ENCODE measurements at places on chromosomes 3 and 15. TPM values are rescaled to one million over a fixed set of nuclear protein-coding genes. Genes with fewer than 3 reads are reported as not detected.

Gene SAXO2
- total RNA-seq = 6.2 TPM

Gene TGM5
- not detected for total RNA-seq

Gene SERPINI2
- total RNA-seq = not detected

Gene CLDND1
- total RNA-seq = 59.2 TPM

Gene RTP3
- not detected for total RNA-seq

Gene DUOX1
- total RNA-seq = under 0.01 TPM

GRCh38 chr3:143010024-143010423 lies 8.7 kb downstream of the U2SURP start:
- H3K27ac ChIP-seq = peak overlapping the region; percentile 27
- H3K4me1 ChIP-seq = peaks cover 8% of the 10 kb centered on the region
- no peaks in the 10 kb centered on the region for H3K27me3 ChIP-seq
- no peak for DNase-seq

DNA sequence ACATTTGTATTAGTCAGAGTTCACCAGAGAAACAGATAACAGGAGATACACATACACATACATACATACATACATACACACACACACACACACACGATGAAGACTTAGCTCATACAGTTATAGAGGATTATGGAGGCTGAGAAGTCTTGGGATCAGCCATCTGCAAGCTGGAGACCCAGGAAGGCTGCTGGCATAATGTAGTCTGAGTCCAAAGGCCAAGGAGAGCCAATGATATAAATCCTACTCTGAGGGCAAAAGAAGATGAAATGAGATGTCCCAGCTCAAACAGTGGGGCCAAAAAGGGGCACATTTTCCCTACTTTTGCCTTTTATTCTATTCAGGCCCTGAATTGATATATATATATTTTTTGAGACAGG lies 6.4 kb upstream of the TTC14 start:
- no peak overlapping the region for H3K4me3 ChIP-seq
- no peaks in the 10 kb centered on the region for H3K4me1 ChIP-seq
- no peak for DNase-seq
- H3K36me3 ChIP-seq = no peaks in the 10 kb centered on the region
- no peaks in the 10 kb centered on the region for H3K27me3 ChIP-seq

- H3K4me3 ChIP-seq = no peak overlapping the region
- H3K4me1 ChIP-seq = peaks cover 1% of the 10 kb centered on the region
- H3K27me3 ChIP-seq = no peaks in the 10 kb centered on the region
- no peak for DNase-seq
- H3K36me3 ChIP-seq = no peaks in the 10 kb centered on the region
- H3K27ac ChIP-seq = no peak overlapping the region
Observed at GRCh38 chr3:142022381-142022780, 127.0 kb downstream of the TFDP2 start.

DNA sequence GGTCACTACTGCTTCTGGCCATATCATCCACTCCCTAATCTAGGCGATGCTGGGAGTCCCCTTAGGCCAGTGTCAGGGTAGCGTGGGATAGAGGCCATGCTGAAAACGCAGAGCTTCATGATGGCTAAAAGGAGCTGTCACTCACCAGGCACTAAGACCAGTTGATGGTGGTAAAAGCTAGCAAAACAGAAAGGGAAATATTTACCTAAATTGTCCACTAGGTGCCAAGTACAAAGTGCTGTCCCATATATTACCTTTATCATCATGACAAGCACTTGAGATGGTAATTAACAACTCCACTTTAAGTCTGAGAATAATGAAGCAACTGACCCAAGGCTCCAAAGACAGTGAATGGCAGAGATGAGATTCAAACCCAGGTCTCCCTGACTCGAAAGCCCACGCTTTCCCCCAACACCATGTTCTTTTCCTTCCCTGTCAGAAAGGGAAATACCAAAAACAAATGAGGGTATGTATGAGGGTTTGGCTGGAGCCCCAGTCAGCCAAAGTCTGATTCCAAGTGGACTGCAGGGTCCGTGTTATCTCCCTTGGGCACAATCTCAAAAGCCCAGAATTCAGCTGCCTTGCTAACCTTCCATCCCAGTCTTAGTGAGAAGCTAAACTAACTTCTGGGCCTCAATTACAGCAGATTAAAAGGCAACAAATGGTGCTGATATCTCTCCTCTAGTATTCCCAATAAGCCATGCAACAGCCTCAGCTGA lies 84.7 kb downstream of the RBPMS2 start:
- H3K27ac ChIP-seq = no peak overlapping the region
- peaks cover 12% of the 10 kb centered on the region for H3K4me1 ChIP-seq
- H3K4me3 ChIP-seq = no peak overlapping the region
- no peaks in the 10 kb centered on the region for H3K27me3 ChIP-seq

- H3K4me3 ChIP-seq = no peak overlapping the region
- H3K4me1 ChIP-seq = no peaks in the 10 kb centered on the region
- DNase-seq = no peak
- no peak overlapping the region for H3K27ac ChIP-seq
Observed at GRCh38 chr3:5274091-5274490, 86.6 kb downstream of the EDEM1 start.

GRCh38 chr3:198071602-198072287 lies 111.7 kb downstream of the LMLN start:
- H3K27ac ChIP-seq = peak overlapping the region; percentile 43
- H3K4me3 ChIP-seq = no peak overlapping the region
- H3K4me1 ChIP-seq = peaks cover 9% of the 10 kb centered on the region
- no peaks in the 10 kb centered on the region for H3K36me3 ChIP-seq

DNA sequence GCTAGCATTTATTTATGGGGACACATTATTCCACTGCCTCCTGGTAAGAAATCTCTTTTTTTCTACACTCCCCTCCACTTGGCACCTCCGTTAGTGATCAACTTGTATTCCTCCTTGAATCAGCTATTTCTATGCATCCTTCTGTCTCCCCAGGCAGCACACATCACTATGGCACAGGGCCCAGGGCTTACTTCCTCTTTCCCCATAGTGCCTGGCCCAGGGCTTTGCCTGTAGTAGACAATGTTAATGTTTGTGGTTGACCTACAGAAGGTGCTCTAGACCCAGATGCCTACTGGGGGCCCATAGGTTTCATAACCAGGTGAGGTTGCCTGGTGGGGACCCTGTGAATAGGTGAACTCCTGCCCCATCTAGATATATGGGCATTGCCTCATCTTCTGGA lies 44.9 kb downstream of the EPHB1 start:
- no peak overlapping the region for H3K4me3 ChIP-seq
- peaks cover 3% of the 10 kb centered on the region for H3K4me1 ChIP-seq
- DNase-seq = no peak
- H3K36me3 ChIP-seq = no peaks in the 10 kb centered on the region
- peaks cover 3% of the 10 kb centered on the region for H3K27me3 ChIP-seq

- H3K4me3 ChIP-seq = no peak overlapping the region
- H3K36me3 ChIP-seq = no peaks in the 10 kb centered on the region
- H3K27me3 ChIP-seq = no peaks in the 10 kb centered on the region
- H3K4me1 ChIP-seq = no peaks in the 10 kb centered on the region
Observed at GRCh38 chr3:5314897-5315296, 127.4 kb downstream of the EDEM1 start.

GRCh38 chr15:74621936-74622335 lies 6.3 kb downstream of the CLK3 start:
- DNase-seq = peak; percentile 9
- no peak overlapping the region for H3K4me3 ChIP-seq
- H3K4me1 ChIP-seq = peaks cover 8% of the 10 kb centered on the region
- no peaks in the 10 kb centered on the region for H3K27me3 ChIP-seq
- peaks cover 80% of the 10 kb centered on the region for H3K36me3 ChIP-seq
- H3K27ac ChIP-seq = no peak overlapping the region

- DNase-seq = no peak
- peaks cover 18% of the 10 kb centered on the region for H3K36me3 ChIP-seq
- H3K4me1 ChIP-seq = no peaks in the 10 kb centered on the region
- H3K27ac ChIP-seq = no peak overlapping the region
- H3K27me3 ChIP-seq = no peaks in the 10 kb centered on the region
Observed at GRCh38 chr15:80118956-80119355, 33.8 kb upstream of the FAH start.

- DNase-seq = no peak
- no peak overlapping the region for H3K4me3 ChIP-seq
- H3K4me1 ChIP-seq = no peaks in the 10 kb centered on the region
- no peak overlapping the region for H3K27ac ChIP-seq
Observed at GRCh38 chr15:26298010-26298658, 435.0 kb upstream of the ATP10A start.

DNA sequence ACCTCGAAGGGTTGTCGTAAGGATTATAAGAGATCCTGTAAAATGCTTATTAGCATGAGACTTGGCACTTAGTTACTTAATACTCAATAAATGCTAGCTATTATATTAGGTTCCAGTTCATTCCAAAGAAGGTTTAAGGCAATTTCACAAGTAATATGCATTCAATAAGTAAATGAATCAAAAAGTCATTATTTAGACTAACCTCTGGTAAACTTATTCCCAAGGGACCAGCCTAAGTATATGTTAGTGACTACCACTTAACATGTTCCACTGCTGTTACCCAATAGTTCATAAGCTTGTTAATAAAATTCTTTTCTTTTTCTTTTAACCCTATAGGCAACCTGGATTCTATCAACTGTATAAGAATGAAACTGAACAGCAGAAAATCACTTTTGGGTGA lies 5.1 kb downstream of the PDCD10 start:
- H3K36me3 ChIP-seq = no peaks in the 10 kb centered on the region
- no peak for DNase-seq
- H3K4me3 ChIP-seq = no peak overlapping the region

- no peaks in the 10 kb centered on the region for H3K36me3 ChIP-seq
- H3K4me3 ChIP-seq = no peak overlapping the region
- H3K27ac ChIP-seq = no peak overlapping the region
- no peak for DNase-seq
Observed at GRCh38 chr15:80003171-80003570, 32.2 kb upstream of the BCL2A1 start.

GRCh38 chr15:71780115-71780976 lies 30.0 kb upstream of the NR2E3 start:
- DNase-seq = peak; percentile 88
- peaks cover 23% of the 10 kb centered on the region for H3K4me1 ChIP-seq
- H3K4me3 ChIP-seq = peak overlapping the region; percentile 61
- H3K36me3 ChIP-seq = no peaks in the 10 kb centered on the region

- no peak overlapping the region for H3K27ac ChIP-seq
- no peak overlapping the region for H3K4me3 ChIP-seq
- peaks cover 5% of the 10 kb centered on the region for H3K4me1 ChIP-seq
- H3K27me3 ChIP-seq = no peaks in the 10 kb centered on the region
- no peak for DNase-seq
- peaks cover 8% of the 10 kb centered on the region for H3K36me3 ChIP-seq
Observed at GRCh38 chr3:27317096-27317495, 52.1 kb downstream of the NEK10 start.

GRCh38 chr3:12986986-12987385 lies 86.2 kb downstream of the IQSEC1 start:
- peaks cover 17% of the 10 kb centered on the region for H3K4me1 ChIP-seq
- no peaks in the 10 kb centered on the region for H3K27me3 ChIP-seq
- DNase-seq = no peak

- no peak overlapping the region for H3K4me3 ChIP-seq
- H3K27me3 ChIP-seq = no peaks in the 10 kb centered on the region
- DNase-seq = no peak
- H3K4me1 ChIP-seq = no peaks in the 10 kb centered on the region
- no peaks in the 10 kb centered on the region for H3K36me3 ChIP-seq
- no peak overlapping the region for H3K27ac ChIP-seq
Observed at GRCh38 chr3:28103861-28104260, 137.6 kb upstream of the CMC1 start.

DNA sequence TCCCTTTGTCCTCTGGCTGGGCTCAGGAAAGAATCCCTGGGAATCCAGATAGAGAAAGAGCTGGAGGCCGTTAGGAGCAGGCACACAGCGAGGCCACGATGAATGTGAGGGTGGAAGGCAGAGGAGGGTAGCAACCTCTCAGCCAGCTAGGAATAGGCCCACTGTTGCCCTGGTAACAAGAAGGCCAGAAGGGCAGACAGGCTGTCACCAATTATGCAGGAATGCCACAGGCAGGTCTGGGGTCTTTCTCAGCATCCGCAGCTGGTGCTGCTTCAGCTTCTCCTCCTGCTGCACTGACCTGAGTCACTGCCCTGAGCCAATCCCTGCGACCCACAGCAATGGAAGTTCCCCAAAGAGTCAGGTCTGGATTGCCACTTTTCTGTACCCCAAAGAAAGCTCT lies 62.8 kb upstream of the C3orf80 start:
- no peak overlapping the region for H3K4me3 ChIP-seq
- H3K27ac ChIP-seq = no peak overlapping the region
- no peaks in the 10 kb centered on the region for H3K4me1 ChIP-seq
- DNase-seq = no peak
- H3K36me3 ChIP-seq = no peaks in the 10 kb centered on the region
- no peaks in the 10 kb centered on the region for H3K27me3 ChIP-seq

GRCh38 chr15:66830358-66830757 lies 128.3 kb downstream of the SMAD6 start:
- peak; percentile 96 for DNase-seq
- peaks cover 39% of the 10 kb centered on the region for H3K4me1 ChIP-seq

- H3K36me3 ChIP-seq = no peaks in the 10 kb centered on the region
- no peaks in the 10 kb centered on the region for H3K4me1 ChIP-seq
- H3K4me3 ChIP-seq = no peak overlapping the region
- no peak overlapping the region for H3K27ac ChIP-seq
- H3K27me3 ChIP-seq = no peaks in the 10 kb centered on the region
Observed at GRCh38 chr3:63705092-63705645, 52.7 kb downstream of the SNTN start.

DNA sequence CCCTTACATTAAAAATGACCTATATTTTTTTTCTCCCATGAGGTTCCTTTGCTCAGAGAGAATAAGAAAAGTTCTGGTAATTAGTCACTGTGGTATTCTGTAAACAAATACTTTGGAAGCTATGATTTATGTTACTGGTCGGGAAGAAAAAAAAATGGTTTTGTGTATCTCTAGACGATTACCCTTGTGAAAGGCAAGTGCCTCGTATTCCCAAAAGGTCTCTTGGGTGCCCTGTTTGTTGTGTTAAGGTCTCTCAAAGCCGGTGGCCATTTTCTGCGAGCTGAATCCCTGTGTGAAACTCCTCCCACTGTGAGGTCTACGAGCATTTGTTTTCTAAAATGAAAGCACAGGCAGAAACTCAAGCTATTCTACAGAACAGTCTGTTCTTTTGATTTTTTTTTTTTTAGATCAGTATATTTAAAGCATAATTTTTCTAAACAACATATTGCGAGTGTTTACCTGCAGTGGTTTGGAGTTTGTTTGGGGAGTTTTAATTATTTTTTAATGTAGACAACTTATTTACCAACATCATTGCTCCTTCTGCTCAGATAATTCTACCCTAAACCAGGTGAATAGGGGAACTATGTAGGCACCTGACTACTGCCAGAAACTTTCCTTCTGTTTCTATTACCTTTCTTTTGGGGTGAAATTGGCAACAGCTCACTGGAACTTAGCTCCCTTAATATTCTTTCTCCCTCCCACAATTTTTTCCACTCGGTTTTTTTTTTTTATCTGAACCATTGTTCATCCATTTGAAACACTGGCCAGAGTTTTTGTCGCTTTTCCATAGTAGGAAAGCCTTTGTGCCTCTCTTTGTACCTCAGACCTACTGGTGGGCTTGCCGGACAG lies 44.0 kb downstream of the ZBTB38 start:
- H3K27ac ChIP-seq = peak overlapping the region; percentile 100
- no peaks in the 10 kb centered on the region for H3K27me3 ChIP-seq
- peak overlapping the region; percentile 18 for H3K4me3 ChIP-seq

Data from osteoblast (primary cell).